A673 (cell line): ENCODE measurements at places on chromosomes 7 and 10.

DNA sequence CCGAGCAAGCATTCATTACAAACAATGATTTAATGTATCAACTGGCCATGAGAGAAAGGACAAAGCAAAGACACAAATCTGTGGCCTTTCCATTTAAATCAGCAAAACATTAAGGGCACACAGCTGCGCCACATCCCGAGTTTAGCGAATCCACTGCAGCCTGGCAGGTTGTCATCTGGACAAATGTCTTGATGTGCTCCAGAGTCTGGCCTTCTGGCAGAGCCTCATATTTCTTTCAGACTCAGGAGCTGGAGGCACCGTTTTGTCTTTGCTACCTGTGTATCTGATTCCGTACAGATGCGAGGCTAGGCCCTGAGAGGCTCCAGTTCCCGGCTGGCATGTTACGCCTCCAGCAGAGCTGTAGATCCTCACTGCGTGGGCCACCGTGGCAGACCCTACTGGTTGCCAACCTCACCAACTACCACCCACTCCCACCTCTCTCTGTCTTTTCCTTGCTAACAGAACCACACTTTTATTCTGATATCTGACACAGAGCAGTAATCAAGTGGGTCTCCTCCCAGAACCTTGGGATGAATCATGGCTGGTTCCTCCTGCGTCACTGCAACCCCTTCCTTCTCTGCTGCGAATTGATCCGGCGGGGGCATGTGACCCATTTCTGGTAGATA, 40.9 kb upstream of the EFCAB10 start:
- no peak for DNase-seq

- no peak for DNase-seq
Observed at GRCh38 chr7:47232751-47233412, 349.0 kb downstream of the TNS3 start.

DNA sequence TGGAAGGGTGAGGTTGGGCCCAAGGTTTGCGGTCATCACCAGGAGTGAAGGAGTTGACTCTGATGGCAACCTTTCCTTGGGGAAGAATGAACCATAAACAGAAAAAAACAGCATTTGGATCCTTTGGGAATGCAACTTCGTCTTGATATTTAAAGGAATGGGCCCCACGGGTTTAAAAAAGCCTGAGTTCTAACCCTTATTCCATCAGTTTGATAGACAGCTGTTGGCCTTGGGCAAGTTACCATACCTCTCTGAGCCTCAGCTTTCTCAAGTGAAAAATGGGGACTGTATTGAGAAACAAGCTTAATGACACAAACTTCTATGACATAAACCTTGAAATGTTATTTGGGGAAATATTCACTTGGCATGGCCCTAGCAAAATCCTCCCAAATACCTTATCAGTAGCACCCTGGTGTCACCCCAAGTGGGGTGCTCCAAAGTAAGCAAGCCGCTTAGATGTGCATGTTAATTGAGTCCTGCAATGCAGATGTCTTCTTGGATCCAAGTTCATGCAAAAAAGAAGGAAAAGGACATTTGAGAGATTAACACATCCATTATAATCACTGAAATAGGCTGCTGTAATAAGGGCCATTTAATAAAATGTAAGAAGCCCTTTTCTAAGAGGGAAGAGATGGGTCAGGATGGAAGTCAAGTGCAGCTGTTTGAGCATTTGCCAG, 13.8 kb downstream of the MXI1 start:
- no peak for DNase-seq

GRCh38 chr10:91691981-91692380, 59.1 kb upstream of the PPP1R3C start:
- no peak for DNase-seq

- no peak for DNase-seq
Observed at GRCh38 chr10:69043931-69044531, 43.9 kb upstream of the SRGN start.
